Panc1 (cell line): ENCODE measurements at places on chromosomes 16 and 17. TPM values are rescaled to one million over a fixed set of nuclear protein-coding genes. Genes with fewer than 3 reads are reported as not detected.
A peak's percentile ranks its signal among the peaks of the same experiment; 100 is the strongest.

- no peaks in the 10 kb centered on the region for H3K27me3 ChIP-seq
- no peak overlapping the region for H3K4me3 ChIP-seq
- no peaks in the 10 kb centered on the region for H3K4me1 ChIP-seq
- H3K27ac ChIP-seq = no peak overlapping the region
- H3K36me3 ChIP-seq = no peaks in the 10 kb centered on the region; the same call in 1 of the 2 replicates
- DNase-seq = no peak
Observed at GRCh38 chr16:4661661-4662060, 31.7 kb upstream of the NUDT16L1 start.

DNA sequence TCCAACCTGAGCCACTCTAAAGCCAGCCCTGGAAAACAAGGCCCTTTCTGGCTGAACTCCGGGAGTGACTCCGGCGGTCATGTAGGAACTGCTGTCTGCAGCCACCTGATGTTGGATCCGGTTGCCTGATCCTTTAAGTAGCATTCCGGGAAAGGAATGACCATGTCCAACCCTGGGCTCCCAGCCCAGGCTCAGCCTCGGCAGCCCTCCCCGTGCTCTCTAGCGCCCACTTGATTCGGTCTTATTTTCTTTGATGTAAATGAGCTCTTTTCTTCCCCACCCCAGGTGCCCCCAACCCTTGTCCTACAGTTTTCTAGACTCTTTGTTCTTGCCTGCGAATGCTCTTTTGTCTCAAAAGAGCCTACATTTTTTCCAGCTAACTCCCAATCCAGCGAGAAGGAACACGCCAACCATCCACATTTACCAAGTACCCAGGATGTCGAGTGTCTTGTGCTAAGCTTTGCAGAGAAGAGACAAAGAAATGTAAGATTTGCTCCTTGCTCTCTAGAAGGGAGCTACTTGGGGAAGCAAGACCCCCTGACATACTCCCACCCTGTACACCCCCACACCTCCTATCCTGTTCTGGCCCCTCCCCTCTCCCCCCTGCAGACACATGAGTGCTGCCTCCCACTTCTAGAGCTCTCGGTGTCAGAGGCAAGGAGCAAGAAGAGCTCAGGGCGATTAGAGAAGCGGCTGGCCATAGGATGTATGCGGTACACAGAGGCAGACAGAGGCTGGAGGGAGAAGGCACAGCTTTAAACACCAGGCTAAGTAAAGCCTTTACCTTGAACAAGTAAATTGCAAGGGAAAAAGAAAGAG, 53.8 kb downstream of the COG7 start:
- H3K4me3 ChIP-seq = no peak overlapping the region
- no peak overlapping the region for H3K27ac ChIP-seq
- no peaks in the 10 kb centered on the region for H3K27me3 ChIP-seq
- peaks cover 9% of the 10 kb centered on the region for H3K4me1 ChIP-seq
- no peak for DNase-seq
- H3K36me3 ChIP-seq = peaks cover 6% of the 10 kb centered on the region; the same call in 1 of the 2 replicates

GRCh38 chr16:67779256-67780014, 26.9 kb downstream of the RANBP10 start:
- H3K27me3 ChIP-seq = no peaks in the 10 kb centered on the region
- no peaks in the 10 kb centered on the region for H3K36me3 ChIP-seq
- H3K27ac ChIP-seq = no peak overlapping the region
- no peak overlapping the region for H3K4me3 ChIP-seq

GRCh38 chr17:10992106-10992880, 154.4 kb upstream of the PIRT start:
- no peaks in the 10 kb centered on the region for H3K4me1 ChIP-seq
- H3K27ac ChIP-seq = no peak overlapping the region
- H3K36me3 ChIP-seq = no peaks in the 10 kb centered on the region
- H3K4me3 ChIP-seq = no peak overlapping the region

- H3K4me3 ChIP-seq = no peak overlapping the region
- H3K4me1 ChIP-seq = no peaks in the 10 kb centered on the region
- H3K27me3 ChIP-seq = peaks cover 16% of the 10 kb centered on the region
- DNase-seq = no peak
- H3K36me3 ChIP-seq = no peaks in the 10 kb centered on the region
Observed at GRCh38 chr16:9330095-9330494, 238.7 kb downstream of the HAPSTR1 start.

DNA sequence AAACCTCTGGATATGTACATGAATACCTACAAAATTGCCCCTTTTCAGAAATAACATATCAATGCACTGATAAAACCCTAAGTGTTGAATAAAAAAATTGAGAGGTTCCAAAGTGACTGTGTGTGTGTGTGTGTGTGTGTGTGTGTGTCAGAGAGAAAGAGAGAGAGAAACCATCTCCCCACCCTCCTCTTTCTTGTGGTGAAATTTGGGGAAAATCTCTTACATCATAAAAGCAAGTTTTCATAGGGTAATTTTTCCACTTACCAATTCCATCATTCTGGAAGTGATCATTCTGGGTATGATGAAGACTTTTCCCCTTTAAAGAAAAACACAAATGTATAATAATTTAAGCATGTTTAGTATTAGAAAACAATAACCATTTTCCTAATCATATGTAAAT, 79.3 kb downstream of the CACNG1 start:
- DNase-seq = no peak
- H3K36me3 ChIP-seq = peaks cover 3% of the 10 kb centered on the region
- no peak overlapping the region for H3K27ac ChIP-seq
- no peaks in the 10 kb centered on the region for H3K27me3 ChIP-seq
- no peaks in the 10 kb centered on the region for H3K4me1 ChIP-seq

DNA sequence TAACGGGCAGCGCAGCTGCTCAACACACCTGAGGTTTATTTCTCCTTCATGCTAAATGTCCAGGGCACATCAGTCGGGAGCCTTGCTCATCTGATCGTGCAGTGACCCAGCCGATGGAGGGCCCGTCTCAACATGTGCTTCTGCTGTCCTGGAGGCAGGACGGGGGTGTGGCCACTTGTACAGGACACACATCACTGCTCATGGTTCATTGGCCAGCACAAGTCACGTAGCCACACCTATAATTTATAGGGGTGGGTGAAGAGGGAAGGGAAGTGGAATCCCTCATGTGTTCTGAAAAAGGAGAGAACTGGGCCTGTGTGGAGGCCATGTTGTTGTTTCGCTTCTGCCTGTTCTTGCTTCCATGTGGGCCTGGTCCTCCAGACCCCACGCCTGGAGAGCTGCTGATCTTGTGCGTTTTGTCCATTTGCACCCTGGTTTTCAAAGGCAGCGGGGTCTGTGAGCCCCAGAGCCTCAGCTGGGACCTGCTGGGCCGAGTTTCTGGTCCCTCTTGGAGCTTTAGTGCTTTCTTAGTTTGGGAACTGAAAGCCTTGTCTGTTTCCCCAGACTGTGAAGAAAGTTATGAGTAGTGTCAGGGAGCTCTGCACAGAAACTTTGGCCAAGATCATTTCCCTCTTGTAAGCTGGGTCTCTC, 60.5 kb downstream of the CMIP start:
- peak overlapping the region; percentile 57 for H3K27ac ChIP-seq
- H3K36me3 ChIP-seq = no peaks in the 10 kb centered on the region
- H3K4me3 ChIP-seq = no peak overlapping the region
- no peak for DNase-seq
- H3K4me1 ChIP-seq = peaks cover 27% of the 10 kb centered on the region
- H3K27me3 ChIP-seq = no peaks in the 10 kb centered on the region

DNA sequence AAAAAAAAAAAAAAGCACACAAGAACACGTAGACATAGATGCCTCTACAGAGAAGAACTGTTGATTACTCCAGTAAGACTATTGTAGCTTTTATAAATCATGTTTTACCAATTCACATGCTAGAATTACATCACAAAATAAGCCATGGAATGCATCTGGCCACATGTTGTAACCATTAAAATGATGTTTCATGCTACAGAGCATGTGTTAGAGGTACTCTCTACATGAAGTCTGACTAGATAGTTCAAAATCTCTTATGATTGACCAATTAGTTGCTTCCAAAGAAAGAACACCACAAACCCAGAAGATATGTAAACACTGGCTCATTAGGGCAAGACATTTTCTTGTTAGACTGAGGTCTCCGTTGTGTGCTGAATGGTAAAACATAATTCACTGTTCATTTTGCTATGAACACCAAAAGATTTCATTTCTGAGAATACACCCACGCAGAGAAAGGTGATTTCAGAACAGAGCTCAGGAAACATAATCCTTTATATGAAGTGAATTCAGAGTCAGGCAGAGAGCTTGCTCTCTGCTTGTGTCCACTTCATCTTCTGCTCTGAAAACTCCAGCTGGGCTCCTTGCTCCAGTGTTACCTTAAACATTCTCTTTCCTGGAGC, 411.4 kb upstream of the SOX9 start:
- no peaks in the 10 kb centered on the region for H3K36me3 ChIP-seq
- H3K4me1 ChIP-seq = no peaks in the 10 kb centered on the region
- DNase-seq = no peak

PRAC1 gene
- not detected for total RNA-seq

RAB26 gene
- total RNA-seq = 92.2 TPM

PDILT gene
- not detected for total RNA-seq
